ENCODE measurements at places on chromosomes 2 and 18. TPM values are rescaled to one million over a fixed set of nuclear protein-coding genes. Genes with fewer than 3 reads are reported as not detected.
A peak's percentile ranks its signal among the peaks of the same experiment; 100 is the strongest.

- H3K4me1 ChIP-seq = no peaks in the 10 kb centered on the region
- DNase-seq = no peak
- no peaks in the 10 kb centered on the region for H3K36me3 ChIP-seq
- no peak overlapping the region for H3K4me3 ChIP-seq
- no peak overlapping the region for H3K27ac ChIP-seq
Observed at GRCh38 chr2:59034106-59034505, 793.0 kb upstream of the FANCL start.

- no peak for DNase-seq
- peaks cover 11% of the 10 kb centered on the region for H3K4me1 ChIP-seq
- H3K27me3 ChIP-seq = no peaks in the 10 kb centered on the region
- H3K4me3 ChIP-seq = no peak overlapping the region
Observed at GRCh38 chr2:165952741-165953211, 800 bp downstream of the TTC21B start.

GRCh38 chr2:190697421-190697820 is 48.5 kb downstream of the NAB1 start:
- H3K36me3 ChIP-seq = peaks cover 8% of the 10 kb centered on the region
- no peak overlapping the region for H3K4me3 ChIP-seq
- no peak overlapping the region for H3K27ac ChIP-seq
- H3K4me1 ChIP-seq = peaks cover 5% of the 10 kb centered on the region
- H3K27me3 ChIP-seq = no peaks in the 10 kb centered on the region
- no peak for DNase-seq

DNA sequence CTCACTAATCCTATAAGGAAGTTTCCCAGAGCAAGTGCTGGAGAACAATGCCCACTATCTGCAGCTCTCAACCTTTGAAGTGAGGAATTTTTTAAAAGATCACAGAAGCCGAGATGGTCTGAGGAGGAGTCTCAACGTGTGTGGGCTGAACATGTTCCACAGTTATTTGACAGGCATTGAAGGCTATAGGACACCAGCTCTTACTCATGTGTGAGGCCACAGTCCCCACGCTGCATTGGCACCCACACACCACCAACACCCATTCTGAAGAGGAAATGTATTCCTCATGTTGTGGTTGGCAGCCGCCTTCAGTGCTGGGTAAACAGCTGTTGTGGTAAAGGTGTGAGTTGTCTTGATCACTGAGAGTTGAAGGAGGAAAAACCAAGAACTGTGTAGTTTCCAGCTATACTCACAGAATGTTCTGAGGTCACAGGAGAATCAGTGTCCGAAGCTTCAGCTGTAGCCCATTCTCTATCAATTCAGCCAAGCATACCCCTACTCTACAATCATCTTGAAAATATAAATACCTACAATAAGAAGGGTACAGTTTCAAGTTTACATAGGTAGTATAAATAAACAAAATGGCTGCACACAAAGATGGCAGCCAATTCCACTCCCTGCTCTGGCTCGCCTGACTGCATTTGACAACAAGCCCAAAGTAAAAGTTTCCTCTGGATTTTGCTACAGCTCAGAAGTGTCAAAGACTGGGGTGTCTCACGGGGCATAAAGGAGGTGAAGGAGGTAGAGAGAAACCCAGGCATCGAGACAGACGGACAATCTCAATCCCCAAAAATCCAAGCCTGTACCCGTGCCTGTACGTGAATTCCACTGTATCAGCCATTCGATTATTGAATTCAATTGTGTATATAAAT is 12.1 kb downstream of the CD226 start:
- H3K4me3 ChIP-seq = no peak overlapping the region
- peak overlapping the region; percentile 30 for H3K27ac ChIP-seq
- H3K4me1 ChIP-seq = peaks cover 9% of the 10 kb centered on the region
- H3K27me3 ChIP-seq = no peaks in the 10 kb centered on the region
- H3K36me3 ChIP-seq = no peaks in the 10 kb centered on the region
- DNase-seq = no peak

DNA sequence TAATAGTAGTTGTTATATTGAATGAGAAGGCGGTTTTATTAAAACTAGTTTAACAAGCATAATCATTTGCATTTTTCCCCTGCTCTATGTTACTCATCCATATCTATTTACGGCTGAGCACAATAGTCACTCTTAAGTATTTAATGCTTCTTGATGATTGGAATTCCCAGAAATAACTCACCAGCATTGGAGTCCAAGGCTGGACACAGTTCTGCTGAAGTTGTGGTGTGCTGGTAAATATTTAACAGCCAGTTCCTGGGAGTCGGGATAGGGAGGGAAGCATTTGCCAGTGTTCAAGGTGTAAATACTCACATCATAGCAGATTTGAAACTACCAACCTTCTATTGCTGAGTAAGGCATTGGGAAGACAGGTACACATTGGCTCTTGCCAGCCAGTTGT is 315.1 kb downstream of the MTX2 start:
- no peak for DNase-seq
- H3K27me3 ChIP-seq = peaks cover 11% of the 10 kb centered on the region
- H3K36me3 ChIP-seq = no peaks in the 10 kb centered on the region
- H3K4me3 ChIP-seq = no peak overlapping the region
- H3K27ac ChIP-seq = no peak overlapping the region

- no peaks in the 10 kb centered on the region for H3K36me3 ChIP-seq
- no peak overlapping the region for H3K27ac ChIP-seq
- DNase-seq = no peak
- H3K27me3 ChIP-seq = no peaks in the 10 kb centered on the region
- peaks cover 13% of the 10 kb centered on the region for H3K4me1 ChIP-seq
Observed at GRCh38 chr2:25895610-25896009, 17.3 kb upstream of the ASXL2 start.

- no peak for DNase-seq
- H3K4me3 ChIP-seq = no peak overlapping the region
- peaks cover 24% of the 10 kb centered on the region for H3K27me3 ChIP-seq
- no peaks in the 10 kb centered on the region for H3K4me1 ChIP-seq
Observed at GRCh38 chr2:18518116-18519111, 42.0 kb downstream of the RDH14 start.

DNA sequence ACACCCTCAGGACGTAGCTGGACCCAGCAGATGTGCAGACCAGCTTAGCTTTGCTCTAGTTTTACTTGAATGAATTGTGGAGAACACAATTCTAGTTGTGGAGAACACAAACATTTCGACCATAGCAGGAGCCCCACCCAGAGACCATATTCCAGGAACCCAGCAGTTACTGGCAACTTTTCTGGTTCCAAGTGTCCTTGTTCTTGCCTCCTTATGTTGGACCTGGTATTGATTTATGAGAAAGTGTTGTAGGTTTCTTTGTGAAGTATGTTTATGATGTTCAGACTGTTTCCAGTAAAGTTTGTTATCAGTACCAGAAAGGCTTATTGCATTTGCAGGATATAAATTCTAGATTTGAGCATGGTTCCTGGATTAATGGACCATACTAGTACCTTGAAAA is 51.0 kb downstream of the LTBP1 start:
- no peaks in the 10 kb centered on the region for H3K4me1 ChIP-seq
- no peak overlapping the region for H3K27ac ChIP-seq
- DNase-seq = no peak
- no peaks in the 10 kb centered on the region for H3K27me3 ChIP-seq

- H3K27me3 ChIP-seq = no peaks in the 10 kb centered on the region
- H3K27ac ChIP-seq = no peak overlapping the region
- no peak for DNase-seq
- H3K4me1 ChIP-seq = no peaks in the 10 kb centered on the region
- no peak overlapping the region for H3K4me3 ChIP-seq
Observed at GRCh38 chr2:7161501-7161900, 244.3 kb downstream of the RNF144A start.

DNA sequence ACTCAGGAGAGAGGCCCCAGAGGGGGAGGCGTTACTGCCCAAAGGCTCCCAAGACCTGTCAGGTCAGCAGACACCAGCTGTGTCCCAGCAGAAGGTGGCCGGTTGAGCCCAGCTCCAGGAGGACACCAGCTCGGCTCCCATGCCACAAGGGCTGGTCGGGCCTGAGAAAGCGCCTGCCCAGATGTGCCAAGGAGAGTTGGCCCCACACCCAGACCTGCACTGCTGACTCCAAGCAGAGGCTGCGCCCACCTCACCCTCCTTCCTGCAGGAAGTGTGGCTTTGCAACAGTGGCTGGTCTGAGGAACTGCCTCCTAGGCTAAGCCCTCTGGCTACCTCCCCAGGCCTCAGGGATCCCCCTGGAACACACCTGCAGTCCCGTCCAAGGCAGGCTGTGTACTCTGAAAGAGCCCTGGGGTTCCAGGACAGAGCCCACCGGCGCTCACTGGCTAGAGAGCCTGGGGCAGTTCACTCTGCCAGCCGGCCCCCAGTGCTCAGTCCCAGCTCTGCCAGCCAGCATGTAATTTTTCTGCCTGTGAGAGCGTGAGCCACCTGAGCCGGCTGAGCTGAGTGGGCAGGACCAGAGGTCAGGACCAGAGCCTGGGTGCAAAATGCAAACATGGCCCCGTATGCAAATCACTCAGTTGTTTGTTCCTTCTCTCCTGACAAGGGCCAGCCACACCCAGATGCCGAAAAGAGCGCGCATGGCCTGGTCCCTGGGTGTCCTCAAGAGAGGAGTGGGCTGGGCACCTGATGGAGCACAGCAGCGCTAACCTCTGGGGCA is 36.9 kb upstream of the PTMA start:
- peak; percentile 68 for DNase-seq
- no peaks in the 10 kb centered on the region for H3K36me3 ChIP-seq
- no peaks in the 10 kb centered on the region for H3K27me3 ChIP-seq
- H3K4me3 ChIP-seq = peak overlapping the region; percentile 85
- H3K27ac ChIP-seq = peak overlapping the region; percentile 98
- H3K4me1 ChIP-seq = peaks cover 96% of the 10 kb centered on the region

GRCh38 chr2:15624903-15625302 is 33.2 kb downstream of the DDX1 start:
- H3K4me3 ChIP-seq = no peak overlapping the region
- no peak overlapping the region for H3K27ac ChIP-seq
- no peaks in the 10 kb centered on the region for H3K4me1 ChIP-seq

GRCh38 chr2:100264651-100265050 is 57.6 kb downstream of the LONRF2 start:
- peaks cover 8% of the 10 kb centered on the region for H3K4me1 ChIP-seq
- no peaks in the 10 kb centered on the region for H3K27me3 ChIP-seq
- no peak for DNase-seq
- no peak overlapping the region for H3K27ac ChIP-seq

- H3K27me3 ChIP-seq = no peaks in the 10 kb centered on the region
- no peak overlapping the region for H3K27ac ChIP-seq
- no peak for DNase-seq
- H3K36me3 ChIP-seq = no peaks in the 10 kb centered on the region
Observed at GRCh38 chr2:43841949-43842865, 3.4 kb downstream of the ABCG8 start.

- no peak overlapping the region for H3K27ac ChIP-seq
- no peak for DNase-seq
- H3K36me3 ChIP-seq = no peaks in the 10 kb centered on the region
- H3K4me1 ChIP-seq = no peaks in the 10 kb centered on the region
- H3K27me3 ChIP-seq = peaks cover 6% of the 10 kb centered on the region
Observed at GRCh38 chr18:75179819-75180600, 28.9 kb downstream of the PTGR3 start.

GRCh38 chr18:77052297-77052982 is 80.1 kb downstream of the MBP start:
- H3K4me1 ChIP-seq = peaks cover 65% of the 10 kb centered on the region
- DNase-seq = no peak
- peak overlapping the region; percentile 91 for H3K27ac ChIP-seq

- peaks cover 2% of the 10 kb centered on the region for H3K27me3 ChIP-seq
- DNase-seq = no peak
- no peak overlapping the region for H3K27ac ChIP-seq
- H3K4me3 ChIP-seq = no peak overlapping the region
- H3K4me1 ChIP-seq = no peaks in the 10 kb centered on the region
- no peaks in the 10 kb centered on the region for H3K36me3 ChIP-seq
Observed at GRCh38 chr2:71944806-71945602, 202.7 kb downstream of the CYP26B1 start.

- no peak overlapping the region for H3K4me3 ChIP-seq
- H3K4me1 ChIP-seq = no peaks in the 10 kb centered on the region
- no peaks in the 10 kb centered on the region for H3K36me3 ChIP-seq
- no peaks in the 10 kb centered on the region for H3K27me3 ChIP-seq
- H3K27ac ChIP-seq = no peak overlapping the region
Observed at GRCh38 chr2:156800781-156801361, 364.7 kb downstream of the GPD2 start.

GRCh38 chr2:70531419-70532086 is 22.1 kb downstream of the TGFA start:
- no peak overlapping the region for H3K27ac ChIP-seq
- DNase-seq = no peak

- DNase-seq = no peak
- H3K27ac ChIP-seq = no peak overlapping the region
- H3K4me1 ChIP-seq = peaks cover 20% of the 10 kb centered on the region
- no peaks in the 10 kb centered on the region for H3K36me3 ChIP-seq
Observed at GRCh38 chr2:9800975-9801726, 42.1 kb upstream of the TAF1B start.

GRCh38 chr18:6994771-6995430 is 122.7 kb downstream of the LAMA1 start:
- H3K4me1 ChIP-seq = no peaks in the 10 kb centered on the region
- peaks cover 1% of the 10 kb centered on the region for H3K27me3 ChIP-seq
- H3K4me3 ChIP-seq = no peak overlapping the region
- DNase-seq = no peak
- H3K36me3 ChIP-seq = no peaks in the 10 kb centered on the region
- H3K27ac ChIP-seq = no peak overlapping the region

DNA sequence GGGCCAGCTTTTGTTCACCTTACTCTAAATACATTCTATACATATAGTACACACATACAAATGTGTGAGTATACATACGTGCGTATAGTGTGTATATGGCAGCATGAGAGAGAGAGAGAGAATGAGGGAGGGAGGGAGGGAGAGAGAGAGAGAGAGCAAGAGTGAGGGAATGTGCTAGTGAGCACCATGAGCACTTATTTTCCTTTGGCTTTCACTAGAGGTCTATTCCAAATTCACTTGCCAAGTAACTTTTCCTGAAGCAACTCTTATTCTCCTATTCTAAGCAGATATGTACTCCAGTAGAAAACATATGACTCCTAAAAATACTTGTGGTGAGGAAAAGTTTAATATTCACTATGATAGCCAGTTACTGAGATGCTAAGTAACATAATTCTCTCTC is 85.7 kb downstream of the COBLL1 start:
- peak overlapping the region; percentile 61 for H3K4me3 ChIP-seq
- peak overlapping the region; percentile 89 for H3K27ac ChIP-seq
- DNase-seq = no peak
- peaks cover 75% of the 10 kb centered on the region for H3K4me1 ChIP-seq

GRCh38 chr2:218798767-218799504 is 17.0 kb downstream of the CYP27A1 start:
- H3K4me3 ChIP-seq = no peak overlapping the region
- no peaks in the 10 kb centered on the region for H3K4me1 ChIP-seq
- no peak for DNase-seq
- no peaks in the 10 kb centered on the region for H3K36me3 ChIP-seq

SH3RF3 gene
- 0.07 TPM for total RNA-seq

CXCR1 gene
- not detected for total RNA-seq

IL37 gene
- not detected for total RNA-seq

CCBE1 gene
- not detected for total RNA-seq

FN1 gene
- total RNA-seq = 0.15 TPM

PLGLB1 gene
- 8.3 TPM for total RNA-seq

FASTKD1 gene
- total RNA-seq = 27.1 TPM

MOGAT1 gene
- not detected for total RNA-seq

UBR3 gene
- 29.4 TPM for total RNA-seq

PRADC1 gene
- 4.7 TPM for total RNA-seq

OR6B2 gene
- not detected for total RNA-seq

TBR1 gene
- total RNA-seq = 0.02 TPM

GDF7 gene
- total RNA-seq = 5.9 TPM

ANKRD29 gene
- not detected for total RNA-seq

BARD1 gene
- total RNA-seq = 19.0 TPM

POMC gene
- total RNA-seq = 3.2 TPM

AMER3 gene
- not detected for total RNA-seq
